Urothelium cell line (cell line): ENCODE measurements at places on chromosomes 16 and 17.

- DNase-seq = peak; percentile 65
Measured at GRCh38 chr16:9437115-9437514, 345.7 kb downstream of the HAPSTR1 start.

- no peak for DNase-seq
Measured at GRCh38 chr16:70393662-70394061, 45.2 kb downstream of the ST3GAL2 start.

DNA sequence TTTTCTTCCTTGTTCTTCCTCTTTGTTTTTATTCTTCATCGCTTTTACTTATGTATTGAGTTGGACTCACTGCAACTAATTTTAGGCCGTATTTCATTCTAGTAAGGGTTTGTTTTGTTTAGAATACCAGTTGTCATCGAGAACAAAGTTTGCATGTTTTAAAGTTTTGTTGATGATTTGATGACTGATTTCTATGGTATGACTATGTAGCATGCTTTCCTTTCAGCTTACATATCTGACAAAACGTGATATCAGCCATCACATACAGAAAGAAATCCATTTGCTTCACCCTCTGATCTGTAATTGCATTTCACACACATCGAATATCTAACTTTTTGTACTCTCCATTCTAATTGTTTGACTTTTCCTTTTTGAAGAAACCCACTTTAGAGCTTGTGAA is 4.0 kb downstream of the PRKCA start:
- DNase-seq = no peak

DNA sequence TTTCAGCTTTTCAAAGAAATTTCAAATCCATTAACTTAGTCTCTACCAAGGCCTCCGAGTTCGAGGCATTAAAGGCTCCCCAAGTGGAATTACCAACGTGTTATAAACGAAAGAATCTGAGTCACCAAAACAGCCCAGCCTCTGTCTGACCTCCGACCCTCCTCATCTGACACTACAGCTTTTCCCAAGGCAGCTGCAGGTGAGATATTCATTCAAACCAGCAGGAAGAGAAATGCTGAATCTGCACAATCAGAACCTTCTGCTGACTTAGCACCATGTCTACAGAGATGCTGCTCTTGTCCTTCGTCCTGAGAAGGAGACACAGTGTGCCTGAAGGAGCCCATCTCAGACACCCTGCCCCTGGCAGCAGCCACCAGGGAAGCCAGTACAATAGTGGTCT is 30.5 kb downstream of the GRIN2A start:
- no peak for DNase-seq

- no peak for DNase-seq
Measured at GRCh38 chr16:20874088-20874581, 26.0 kb downstream of the DCUN1D3 start.

DNA sequence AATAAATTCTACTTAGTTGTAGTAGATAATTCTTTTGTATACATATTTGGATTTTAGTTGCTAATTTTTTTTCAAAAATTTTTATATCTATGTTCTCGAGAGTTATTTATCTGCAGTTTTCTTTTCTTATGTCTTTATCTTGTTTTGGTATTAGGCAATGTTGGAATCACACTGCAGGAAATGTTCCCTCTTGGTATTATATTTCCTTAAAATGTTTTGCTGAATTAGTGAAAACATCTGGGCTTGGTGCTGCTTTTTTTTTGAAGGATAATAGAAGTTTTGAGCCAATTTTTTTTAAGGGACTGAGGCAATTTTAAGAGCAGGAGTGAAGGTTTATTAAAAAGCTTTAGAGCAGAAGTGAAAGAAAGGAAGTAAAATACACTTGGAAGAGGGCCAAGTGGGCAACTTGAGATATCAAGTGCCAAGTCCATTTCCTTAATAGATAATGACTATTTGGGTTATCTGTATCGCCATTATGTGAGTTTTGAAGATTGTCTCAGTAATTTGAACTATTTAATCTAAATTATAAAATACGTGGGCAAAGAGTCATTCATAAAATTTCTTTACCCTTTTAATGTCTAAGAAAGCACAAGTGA is 1390.1 kb upstream of the CDH8 start:
- no peak for DNase-seq

DNA sequence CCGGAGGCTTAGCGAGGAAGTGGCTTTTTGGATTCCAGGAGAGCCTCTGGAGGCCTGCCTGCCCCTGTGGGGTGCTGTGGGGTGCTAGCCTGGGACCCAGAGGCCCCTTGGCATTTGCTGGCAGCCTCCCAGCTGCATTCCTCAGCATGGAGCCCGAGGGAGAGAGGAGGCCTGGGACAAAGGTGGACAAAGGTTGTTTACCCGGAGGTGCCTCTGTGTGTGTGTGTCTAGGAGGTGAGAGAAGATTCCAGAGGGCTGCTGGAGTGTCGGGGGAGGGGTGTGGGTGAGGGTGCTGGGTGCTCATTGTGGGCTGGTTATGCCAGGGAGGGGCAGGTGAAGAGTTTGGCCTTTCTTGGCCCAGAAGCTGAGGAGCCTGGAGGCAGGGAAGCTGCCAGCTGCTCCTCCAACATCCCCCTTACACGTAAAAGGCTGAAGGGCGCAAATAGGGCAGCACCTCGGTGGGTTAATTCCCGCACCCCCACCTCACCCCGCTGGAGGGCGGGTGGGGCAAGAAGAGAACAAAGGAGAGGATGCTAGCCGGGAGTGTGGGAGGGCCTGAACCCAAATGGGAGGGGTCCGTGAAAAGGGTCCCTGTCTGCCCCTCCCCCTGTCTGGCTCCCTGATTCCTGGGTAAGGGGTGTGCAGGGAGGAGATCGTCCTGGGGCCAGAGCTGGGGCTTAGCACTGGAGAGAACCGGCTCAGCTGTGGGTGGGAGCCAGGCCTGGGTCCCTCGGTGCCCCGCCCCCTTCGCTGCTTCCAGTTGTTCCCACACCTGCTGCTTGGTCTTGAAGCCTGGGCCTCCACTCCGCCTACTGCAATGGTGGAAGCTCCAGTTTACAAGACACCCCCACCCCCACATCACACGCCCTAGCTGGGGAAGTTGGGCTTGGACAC is 9.9 kb downstream of the HEXIM2 start:
- peak; percentile 56 for DNase-seq

- DNase-seq = peak; percentile 82
Measured at GRCh38 chr17:39979016-39979670, 1.5 kb upstream of the PSMD3 start.

- peak; percentile 17 for DNase-seq
Measured at GRCh38 chr17:58278661-58279015, 2.1 kb downstream of the MPO start.

DNA sequence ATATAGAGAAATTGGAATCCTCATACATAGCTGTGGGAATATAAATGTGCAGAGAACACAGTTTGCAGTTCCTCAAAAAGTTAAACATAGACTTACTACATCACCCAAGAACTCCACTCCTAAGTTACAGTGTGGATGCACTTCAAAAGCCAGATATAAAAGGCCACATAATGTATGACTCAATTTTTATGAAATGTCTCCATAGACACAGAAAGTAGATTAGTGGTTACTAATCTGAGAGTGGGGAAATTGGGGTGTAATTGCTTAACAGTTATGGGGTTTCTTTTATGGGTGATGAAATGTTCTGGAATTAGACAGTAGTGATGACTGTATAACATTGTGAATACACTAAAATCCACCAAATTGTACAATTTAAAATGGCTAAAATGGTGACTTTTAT is 60.9 kb downstream of the CACNG1 start:
- DNase-seq = no peak

DNA sequence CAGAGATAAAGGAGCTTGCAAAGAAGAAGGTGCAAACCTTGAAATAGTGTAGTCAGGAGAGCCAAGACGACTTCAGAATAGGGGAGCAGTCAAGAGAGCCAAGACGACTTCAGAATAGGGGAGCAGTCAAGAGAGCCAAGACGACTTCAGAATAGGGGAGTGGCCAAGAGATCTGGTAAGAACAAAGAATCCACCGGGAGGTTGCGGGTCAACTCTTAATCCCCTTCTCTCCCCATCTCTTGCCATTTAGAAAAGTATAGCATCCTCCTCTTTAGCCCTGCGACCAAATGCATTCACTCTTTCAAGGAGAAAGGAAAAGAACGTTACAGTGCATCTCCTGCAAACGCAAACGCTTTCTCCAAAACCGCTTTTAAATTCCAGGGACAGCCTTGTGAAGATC is 713 bp downstream of the KNOP1 start:
- no peak for DNase-seq

- DNase-seq = no peak
Measured at GRCh38 chr16:81539009-81539758, 94.6 kb downstream of the CMIP start.

GRCh38 chr17:17750881-17751280 is 69.6 kb downstream of the RAI1 start:
- no peak for DNase-seq

DNA sequence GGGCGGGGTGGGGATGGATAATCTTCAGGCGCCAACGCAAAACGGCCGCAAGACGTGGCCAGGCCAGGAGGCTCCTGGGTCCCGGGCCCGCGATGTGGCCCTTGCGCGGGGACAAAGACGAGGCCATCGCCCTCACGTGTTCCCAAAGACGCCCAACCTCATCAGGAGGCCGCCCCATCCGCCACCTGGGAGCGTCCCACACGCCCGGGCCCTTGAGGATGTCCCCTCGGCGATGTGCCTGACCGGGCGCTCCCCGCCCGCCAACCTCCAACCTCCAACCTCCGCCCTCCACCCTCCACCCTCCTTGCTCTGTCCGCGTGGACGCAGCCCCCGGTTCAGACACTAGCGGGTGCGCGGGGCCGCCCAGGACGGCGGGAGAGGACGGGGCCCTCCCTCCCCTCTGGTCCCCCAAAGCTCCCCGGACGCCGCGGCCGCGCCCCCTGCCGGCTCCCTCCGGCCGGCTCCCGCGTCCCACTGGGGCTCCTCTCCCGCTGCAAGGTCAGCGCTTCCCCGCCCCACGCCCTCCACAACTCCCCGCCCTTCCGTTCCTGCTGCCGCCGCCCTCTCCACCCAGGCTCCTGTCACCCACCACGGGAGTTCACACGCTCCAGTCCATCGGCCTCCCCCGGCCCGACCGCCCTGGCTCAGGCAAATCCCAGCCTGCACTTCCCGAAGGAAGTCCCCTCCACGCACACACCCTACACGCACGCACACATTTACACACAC is 250.8 kb upstream of the RPL38 start:
- peak; percentile 83 for DNase-seq

DNA sequence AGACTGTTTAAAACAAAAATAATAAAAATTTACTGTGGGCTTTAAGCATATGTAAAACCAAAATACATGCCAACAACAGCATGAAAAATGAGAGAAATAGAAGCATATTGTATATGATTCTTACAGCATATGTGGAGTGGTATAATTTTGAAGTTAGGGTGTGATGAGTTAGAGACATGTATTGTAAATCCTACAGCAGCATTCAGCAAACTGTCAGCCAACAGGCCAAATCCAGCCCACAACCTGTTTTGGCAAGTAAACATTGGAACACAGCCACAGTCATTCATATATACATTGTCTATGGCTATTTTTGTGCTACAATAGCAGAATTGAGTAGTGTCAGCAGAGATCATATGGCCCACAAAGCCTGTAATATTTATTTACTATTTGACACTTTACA is 42.3 kb downstream of the ZNF18 start:
- no peak for DNase-seq

GRCh38 chr17:29749045-29749825 is 126.5 kb upstream of the CORO6 start:
- DNase-seq = no peak

- no peak for DNase-seq
Measured at GRCh38 chr17:48514477-48514876, 16.3 kb downstream of the HOXB1 start.

DNA sequence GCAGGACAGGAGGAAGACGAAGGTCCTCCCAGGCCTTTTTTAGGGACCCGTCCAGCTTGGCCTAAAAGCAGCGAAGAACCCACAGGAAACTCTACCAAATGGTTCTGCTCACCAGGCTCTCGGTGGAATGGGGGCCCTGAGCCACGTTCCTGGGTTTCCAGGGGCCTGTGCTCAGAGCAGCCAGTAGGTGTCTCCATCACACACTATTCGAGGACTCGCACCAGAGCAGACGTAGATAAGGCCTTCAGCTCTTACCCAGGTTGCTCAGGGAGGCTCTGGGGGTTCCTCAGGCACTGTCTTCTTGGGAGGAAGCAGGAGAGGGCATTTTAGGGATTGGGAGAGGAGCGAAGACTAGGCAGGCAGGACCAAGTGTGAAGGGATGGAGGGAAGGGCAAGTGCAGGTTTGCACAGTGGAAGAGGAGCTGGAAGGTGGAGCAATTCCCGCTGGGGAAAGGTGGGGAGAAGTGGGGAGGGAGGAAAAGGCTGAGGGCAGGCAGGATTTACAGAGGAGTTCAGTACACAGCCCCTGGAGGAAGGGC is 157.1 kb downstream of the RGS9 start:
- DNase-seq = peak; percentile 90

GRCh38 chr16:12208341-12209035 is 232.0 kb downstream of the SNX29 start:
- no peak for DNase-seq

DNA sequence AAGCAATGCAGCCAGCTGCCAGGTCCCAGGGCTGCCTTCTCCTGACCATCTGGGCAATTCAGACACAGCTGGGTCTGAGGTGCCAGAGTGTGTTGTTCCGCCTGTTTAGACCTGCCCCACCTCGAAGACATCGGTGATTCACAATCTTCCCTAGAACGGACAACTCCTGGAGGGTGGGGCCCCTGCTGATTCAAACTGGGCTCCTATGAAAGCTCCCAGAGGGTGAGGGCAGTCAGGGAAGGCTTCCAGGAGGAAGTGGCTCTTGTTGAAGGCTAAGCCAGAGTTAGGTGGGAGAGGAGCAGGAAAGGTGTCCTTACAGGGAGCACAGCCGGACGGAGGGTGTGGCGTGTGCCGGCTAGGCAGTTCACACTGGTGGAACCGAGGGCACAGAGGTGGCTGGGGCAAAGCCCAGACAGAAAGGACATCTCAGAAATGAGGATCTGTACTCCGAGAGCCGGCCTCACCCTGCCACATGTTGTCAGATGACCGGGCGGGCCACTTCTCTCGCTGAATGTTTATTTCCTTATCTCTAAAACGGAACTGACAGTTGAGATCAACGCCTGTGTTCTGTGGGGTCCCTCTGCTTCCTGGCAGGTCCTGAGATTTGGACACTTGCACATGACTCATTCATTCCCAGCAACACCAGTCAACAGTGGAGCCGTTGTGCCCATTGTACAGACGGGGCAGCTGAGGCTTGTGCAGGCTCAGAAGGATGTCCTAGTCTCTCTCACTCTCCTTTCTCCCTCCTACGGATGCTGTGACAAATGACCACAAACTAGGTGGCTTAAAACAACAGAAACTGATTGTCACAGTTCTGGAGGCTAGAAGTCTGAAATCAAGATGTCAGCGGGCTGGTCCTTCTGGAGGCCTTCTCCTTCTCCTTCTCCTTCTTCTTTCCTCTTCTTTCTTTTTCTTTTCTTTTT is 26.9 kb upstream of the LITAF start:
- peak; percentile 39 for DNase-seq

DNA sequence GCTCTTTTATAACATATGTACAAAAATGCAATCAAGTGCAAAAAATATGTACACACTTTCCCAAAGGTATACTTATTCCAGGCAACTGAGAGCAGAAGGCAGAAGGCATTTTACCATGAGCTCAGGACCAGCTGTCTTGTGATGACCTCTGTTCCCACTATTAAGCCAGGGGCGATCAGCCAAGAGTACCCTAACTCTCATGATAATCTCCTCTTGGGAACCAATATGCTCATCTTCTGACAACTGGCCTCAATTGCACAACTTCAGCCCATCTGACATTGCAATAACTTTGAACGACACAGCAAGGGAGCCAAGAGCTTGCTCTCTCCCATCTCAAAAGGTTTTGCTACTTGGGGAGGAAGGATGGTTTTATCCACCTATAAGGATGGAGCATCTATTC is 471.9 kb downstream of the HS3ST3B1 start:
- no peak for DNase-seq
